ENCODE measurements at places on chromosomes 5 and 9. TPM values are rescaled to one million over a fixed set of nuclear protein-coding genes. Genes with fewer than 3 reads are reported as not detected.
A peak's percentile ranks its signal among the peaks of the same experiment; 100 is the strongest.

ACTL7A gene
- total RNA-seq, result not detected

LRRTM2 gene
- total RNA-seq, result not detected

TNC gene
- total RNA-seq, result 1.0 TPM

CCL27 gene
- not detected for total RNA-seq

GFPT2 gene
- total RNA-seq, result 0.12 TPM

MCC gene
- 3.6 TPM for total RNA-seq

PCDHA13 gene
- 2.3 TPM for total RNA-seq

B4GALT7 gene
- total RNA-seq, result 48.8 TPM

PCDHB12 gene
- total RNA-seq, result 1.6 TPM

GFI1B gene
- total RNA-seq, result not detected

DNA sequence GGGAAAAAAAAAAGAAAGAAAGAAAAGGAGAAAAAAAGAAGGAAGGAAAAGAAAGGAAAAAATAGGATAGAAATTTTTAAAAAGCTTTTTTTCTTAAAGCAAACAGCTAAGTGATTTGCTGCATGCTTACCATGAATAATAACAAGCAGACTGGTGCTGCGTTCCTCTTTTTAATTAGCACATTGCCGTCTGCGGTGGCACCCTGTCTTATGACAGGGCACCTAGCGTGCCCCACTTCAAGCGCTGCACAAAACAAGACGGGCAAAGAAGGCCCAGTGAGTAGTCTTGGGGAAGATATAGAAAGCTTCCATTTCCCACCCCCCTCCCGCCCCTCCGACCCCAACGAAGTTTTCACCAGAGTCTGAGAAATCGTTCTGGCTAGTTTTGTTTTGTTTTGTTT, 513.9 kb downstream of the ZNF608 start:
- no peak overlapping the region for H3K27ac ChIP-seq
- no peak overlapping the region for H3K4me3 ChIP-seq
- H3K27me3 ChIP-seq, result no peaks in the 10 kb centered on the region
- DNase-seq, result no peak
- no peaks in the 10 kb centered on the region for H3K36me3 ChIP-seq
- no peaks in the 10 kb centered on the region for H3K4me1 ChIP-seq

DNA sequence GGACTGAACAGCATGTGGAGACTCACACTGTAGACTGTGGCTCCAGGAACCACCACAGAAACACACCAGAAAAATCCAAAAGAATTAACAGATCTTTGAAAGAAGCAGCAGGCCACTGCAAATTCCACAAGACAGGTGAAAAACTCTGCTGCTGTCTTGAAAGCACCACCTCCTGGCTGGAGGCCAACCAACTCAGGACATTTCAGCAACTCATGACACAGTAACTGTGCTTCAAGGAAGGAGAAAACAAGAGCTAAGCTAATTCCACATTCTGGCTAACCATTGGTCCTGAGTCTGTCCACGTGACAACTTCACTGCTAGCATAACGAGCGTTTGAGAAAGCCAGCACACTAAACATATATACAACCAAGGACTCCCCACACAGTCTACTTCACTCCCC, 625.1 kb downstream of the PRELID2 start:
- H3K27me3 ChIP-seq, result no peaks in the 10 kb centered on the region
- no peaks in the 10 kb centered on the region for H3K4me1 ChIP-seq
- DNase-seq, result peak; percentile 28
- no peak overlapping the region for H3K27ac ChIP-seq
- H3K36me3 ChIP-seq, result no peaks in the 10 kb centered on the region

- H3K27ac ChIP-seq, result peak overlapping the region; percentile 100
- DNase-seq, result peak; percentile 95
- H3K36me3 ChIP-seq, result peaks cover 28% of the 10 kb centered on the region
- no peaks in the 10 kb centered on the region for H3K27me3 ChIP-seq
- H3K4me1 ChIP-seq, result peaks cover 33% of the 10 kb centered on the region
Observed at GRCh38 chr5:172806897-172807672, 27.0 kb upstream of the ERGIC1 start.

DNA sequence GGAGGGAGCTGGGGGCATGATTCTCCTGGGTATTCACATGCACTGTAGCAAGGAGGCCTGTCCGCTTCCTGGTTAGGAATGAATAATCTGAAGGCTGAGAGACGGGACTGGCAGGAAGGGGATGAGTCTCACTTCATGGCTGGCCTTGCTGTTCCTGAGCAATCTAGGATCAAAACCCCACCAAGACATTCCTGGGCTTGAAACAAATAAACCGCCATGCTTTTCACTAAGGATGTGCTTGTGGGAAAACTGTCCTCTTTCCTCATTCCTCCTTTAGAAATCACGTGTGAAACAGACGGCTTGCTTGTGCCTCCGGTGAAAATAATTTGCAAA, 132.8 kb downstream of the MACROH2A1 start:
- H3K4me3 ChIP-seq, result no peak overlapping the region
- no peak overlapping the region for H3K27ac ChIP-seq
- H3K4me1 ChIP-seq, result no peaks in the 10 kb centered on the region
- no peaks in the 10 kb centered on the region for H3K36me3 ChIP-seq
- no peak for DNase-seq

DNA sequence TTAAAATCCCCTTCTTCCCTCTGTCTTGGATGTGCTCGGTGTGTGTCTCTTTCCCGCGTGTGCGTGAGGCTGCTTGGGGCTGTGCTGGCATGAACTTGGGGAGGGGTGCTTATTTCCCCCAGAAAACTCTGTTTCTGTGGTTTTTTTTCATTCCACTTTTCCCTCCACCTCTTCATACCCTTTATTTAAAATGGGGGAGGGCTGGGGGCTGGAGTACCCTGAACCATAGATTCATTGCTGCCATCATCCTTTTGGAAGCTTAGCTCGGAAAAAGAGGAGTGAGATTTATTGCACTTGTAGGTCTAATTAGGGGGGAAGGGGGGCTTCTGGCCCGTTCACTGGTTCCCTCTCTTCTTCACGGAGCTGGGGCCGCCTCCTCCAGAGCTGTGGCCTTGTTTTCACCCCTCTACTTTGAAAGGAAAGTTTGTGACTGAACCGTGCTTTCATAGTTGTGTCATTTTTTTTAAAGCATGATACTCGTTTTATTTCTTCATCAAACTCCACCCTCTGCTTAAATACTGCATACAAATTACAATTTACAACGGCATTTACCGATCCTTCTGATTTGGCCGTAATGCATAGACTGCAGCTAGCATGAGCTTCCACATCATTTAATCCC, 2.9 kb downstream of the NR2F1 start:
- peaks cover 15% of the 10 kb centered on the region for H3K4me1 ChIP-seq
- H3K27ac ChIP-seq, result peak overlapping the region; percentile 40
- no peaks in the 10 kb centered on the region for H3K27me3 ChIP-seq
- no peak for DNase-seq
- H3K4me3 ChIP-seq, result no peak overlapping the region
- peaks cover 18% of the 10 kb centered on the region for H3K36me3 ChIP-seq

GRCh38 chr5:2238732-2239131, 356.0 kb upstream of the IRX4 start:
- no peak overlapping the region for H3K27ac ChIP-seq
- H3K4me1 ChIP-seq, result no peaks in the 10 kb centered on the region
- no peak for DNase-seq

DNA sequence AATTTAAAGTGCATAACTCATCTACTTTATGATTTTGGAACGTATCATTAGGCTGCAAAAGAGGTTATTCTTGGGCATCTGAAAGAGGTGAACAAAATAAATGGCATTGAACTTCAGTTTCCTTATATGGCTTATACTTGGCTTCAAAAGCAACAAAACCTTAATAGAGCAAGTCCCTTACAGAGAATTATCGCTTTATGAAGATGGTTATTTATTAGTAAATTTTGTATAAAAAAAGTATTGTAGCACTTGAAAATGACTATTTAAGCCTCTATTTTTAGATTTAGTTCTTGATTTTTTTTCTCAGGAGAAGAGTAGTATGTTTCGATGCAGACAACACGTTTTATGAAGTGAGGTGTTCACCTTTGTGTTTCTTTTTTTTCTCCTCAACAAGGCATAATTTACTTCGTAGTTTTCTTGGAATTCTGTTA, 2.0 kb downstream of the ERBIN start:
- peak overlapping the region; percentile 93 for H3K27ac ChIP-seq
- H3K36me3 ChIP-seq, result peaks cover 72% of the 10 kb centered on the region
- H3K4me3 ChIP-seq, result peak overlapping the region; percentile 94
- peaks cover 47% of the 10 kb centered on the region for H3K4me1 ChIP-seq
- no peak for DNase-seq

DNA sequence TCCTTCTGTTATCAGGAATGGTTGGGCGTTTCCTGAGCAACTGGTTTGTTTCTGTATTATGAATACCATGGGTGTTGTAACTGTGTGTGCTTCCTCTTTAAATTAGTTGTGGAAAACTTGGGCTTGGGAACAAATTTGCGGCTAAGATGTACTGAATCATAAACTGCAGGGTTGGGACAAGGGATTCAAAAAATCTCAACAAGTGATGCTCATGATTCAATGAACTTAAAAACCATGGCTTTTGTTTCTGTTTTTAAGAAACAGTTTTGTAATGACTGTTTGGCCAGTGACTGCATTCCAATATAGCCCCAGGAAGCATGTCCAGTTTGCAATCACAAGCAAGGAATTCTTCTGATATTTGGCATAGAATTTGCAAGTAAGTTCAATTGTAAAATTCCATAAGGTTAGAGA, 657.5 kb upstream of the WWC1 start:
- no peaks in the 10 kb centered on the region for H3K36me3 ChIP-seq
- H3K27me3 ChIP-seq, result no peaks in the 10 kb centered on the region
- H3K27ac ChIP-seq, result no peak overlapping the region
- no peak overlapping the region for H3K4me3 ChIP-seq

- no peaks in the 10 kb centered on the region for H3K4me1 ChIP-seq
- no peaks in the 10 kb centered on the region for H3K36me3 ChIP-seq
- DNase-seq, result no peak
- no peaks in the 10 kb centered on the region for H3K27me3 ChIP-seq
Observed at GRCh38 chr9:77384406-77384805, 207.1 kb downstream of the VPS13A start.

DNA sequence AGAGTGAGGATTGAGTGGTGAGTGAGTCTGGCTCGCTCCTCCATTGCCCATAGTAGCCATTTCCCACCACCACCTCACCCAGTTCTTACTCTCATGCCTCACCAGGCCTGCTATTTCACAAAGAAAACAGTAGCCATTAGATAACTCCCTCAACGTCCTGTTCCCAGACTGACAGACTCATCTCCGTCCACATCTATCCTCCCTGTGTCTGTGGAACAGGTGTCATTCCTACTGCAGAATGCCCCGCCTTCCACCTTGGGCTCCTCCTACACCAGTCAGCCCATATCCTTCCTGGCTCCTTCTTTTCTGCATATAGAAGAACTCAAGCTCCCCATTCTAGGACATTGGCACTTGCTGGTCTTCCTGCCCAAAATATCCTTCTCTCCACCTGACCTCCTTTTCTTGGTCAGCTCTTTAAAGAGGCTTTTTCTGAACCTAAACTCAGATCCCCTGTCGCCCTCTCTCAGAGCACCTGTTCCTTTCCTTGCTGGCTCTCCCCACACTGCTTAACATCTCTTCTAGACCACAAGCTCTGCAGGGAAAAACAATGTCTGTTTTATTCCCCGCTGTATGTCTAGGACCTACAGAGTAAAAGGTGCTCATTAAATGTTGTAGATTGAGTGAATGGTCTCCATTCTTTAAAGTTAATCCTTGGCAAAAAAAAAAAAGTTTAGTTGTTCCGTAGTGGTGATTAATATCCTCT, 3.2 kb downstream of the TNFAIP8 start:
- H3K4me1 ChIP-seq, result peaks cover 67% of the 10 kb centered on the region
- H3K27me3 ChIP-seq, result no peaks in the 10 kb centered on the region
- H3K27ac ChIP-seq, result peak overlapping the region; percentile 46
- DNase-seq, result no peak
- peak overlapping the region; percentile 3 for H3K4me3 ChIP-seq

- no peak for DNase-seq
- H3K27me3 ChIP-seq, result no peaks in the 10 kb centered on the region
- no peaks in the 10 kb centered on the region for H3K4me1 ChIP-seq
Observed at GRCh38 chr9:86454701-86455615, 100.7 kb upstream of the TUT7 start.

GRCh38 chr9:89422151-89422975, 75.5 kb downstream of the SEMA4D start:
- H3K36me3 ChIP-seq, result no peaks in the 10 kb centered on the region
- no peaks in the 10 kb centered on the region for H3K4me1 ChIP-seq
- H3K27ac ChIP-seq, result no peak overlapping the region
- H3K27me3 ChIP-seq, result no peaks in the 10 kb centered on the region
- no peak for DNase-seq

DNA sequence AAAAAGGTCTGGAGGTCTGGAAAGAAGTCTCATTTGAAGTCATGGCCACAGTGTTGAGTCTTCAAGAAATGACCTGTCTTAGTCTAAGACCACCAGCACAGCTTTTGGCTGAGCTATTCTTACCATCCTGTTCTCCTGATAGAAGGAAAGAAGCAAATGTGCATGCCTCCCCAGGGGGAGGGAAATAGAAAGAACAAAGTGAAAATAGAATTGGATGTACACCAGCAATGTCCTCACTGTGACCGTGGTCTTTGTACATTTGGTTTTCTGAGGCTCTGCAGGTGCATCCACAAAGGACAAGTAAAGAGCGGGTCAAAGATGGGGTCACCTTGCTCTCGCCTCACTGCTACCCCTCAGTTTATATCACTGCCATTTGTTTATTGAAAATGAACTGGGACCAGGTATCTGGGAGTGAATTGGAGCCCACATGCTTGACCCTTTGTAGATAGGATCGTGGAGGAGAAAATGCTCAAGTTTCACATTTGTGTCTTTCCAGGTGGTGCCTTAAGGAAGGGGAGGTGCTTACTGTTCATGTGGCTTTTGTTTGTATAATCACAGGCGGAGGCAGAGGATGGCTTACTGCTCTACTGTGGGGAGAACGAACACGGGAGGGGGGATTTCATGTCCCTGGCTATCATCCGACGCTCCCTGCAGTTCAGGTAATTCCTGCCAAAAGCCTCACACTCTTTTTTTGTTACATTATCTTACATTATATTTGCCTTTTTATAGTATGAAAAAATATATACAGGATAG, 147.8 kb downstream of the LIFR start:
- H3K4me1 ChIP-seq, result no peaks in the 10 kb centered on the region
- peaks cover 70% of the 10 kb centered on the region for H3K27me3 ChIP-seq
- no peaks in the 10 kb centered on the region for H3K36me3 ChIP-seq
- no peak for DNase-seq

GRCh38 chr5:168865968-168866367, 286.8 kb upstream of the PANK3 start:
- peaks cover 44% of the 10 kb centered on the region for H3K27me3 ChIP-seq
- DNase-seq, result no peak
- H3K36me3 ChIP-seq, result no peaks in the 10 kb centered on the region
- H3K4me1 ChIP-seq, result no peaks in the 10 kb centered on the region
- no peak overlapping the region for H3K27ac ChIP-seq

DNA sequence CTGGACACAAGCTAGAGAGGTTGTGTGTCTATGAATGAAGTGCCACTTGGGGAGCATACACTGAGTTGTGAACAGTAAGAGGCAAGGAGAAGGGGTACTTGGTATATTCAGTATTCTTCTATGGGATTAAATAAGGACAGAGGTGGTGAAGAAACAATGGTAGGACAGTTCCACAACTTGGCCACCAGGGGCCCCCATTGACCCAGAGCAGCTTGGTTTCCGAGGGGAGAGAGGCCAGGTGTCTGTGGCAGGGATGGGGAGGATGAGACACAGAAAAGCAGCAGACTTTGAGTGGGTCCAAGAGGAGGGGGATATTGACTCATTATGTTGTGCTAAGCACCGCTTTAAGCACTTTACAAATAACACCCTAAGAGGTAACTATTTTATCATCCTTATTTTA, 220.6 kb downstream of the MELK start:
- H3K27me3 ChIP-seq, result peaks cover 9% of the 10 kb centered on the region
- no peaks in the 10 kb centered on the region for H3K36me3 ChIP-seq
- no peaks in the 10 kb centered on the region for H3K4me1 ChIP-seq
- H3K27ac ChIP-seq, result no peak overlapping the region

- H3K4me3 ChIP-seq, result no peak overlapping the region
- DNase-seq, result no peak
- H3K36me3 ChIP-seq, result peaks cover 39% of the 10 kb centered on the region
Observed at GRCh38 chr5:66164044-66164790, 20.1 kb downstream of the SREK1 start.

Measured in Calu3 (cell line).